ENCODE measurements at places on chromosomes 1 and 21.
A peak's percentile ranks its signal among the peaks of the same experiment; 100 is the strongest.

- DNase-seq: no peak
Observed at GRCh38 chr1:226100436-226101391, 38.2 kb downstream of the H3-3A start.

DNA sequence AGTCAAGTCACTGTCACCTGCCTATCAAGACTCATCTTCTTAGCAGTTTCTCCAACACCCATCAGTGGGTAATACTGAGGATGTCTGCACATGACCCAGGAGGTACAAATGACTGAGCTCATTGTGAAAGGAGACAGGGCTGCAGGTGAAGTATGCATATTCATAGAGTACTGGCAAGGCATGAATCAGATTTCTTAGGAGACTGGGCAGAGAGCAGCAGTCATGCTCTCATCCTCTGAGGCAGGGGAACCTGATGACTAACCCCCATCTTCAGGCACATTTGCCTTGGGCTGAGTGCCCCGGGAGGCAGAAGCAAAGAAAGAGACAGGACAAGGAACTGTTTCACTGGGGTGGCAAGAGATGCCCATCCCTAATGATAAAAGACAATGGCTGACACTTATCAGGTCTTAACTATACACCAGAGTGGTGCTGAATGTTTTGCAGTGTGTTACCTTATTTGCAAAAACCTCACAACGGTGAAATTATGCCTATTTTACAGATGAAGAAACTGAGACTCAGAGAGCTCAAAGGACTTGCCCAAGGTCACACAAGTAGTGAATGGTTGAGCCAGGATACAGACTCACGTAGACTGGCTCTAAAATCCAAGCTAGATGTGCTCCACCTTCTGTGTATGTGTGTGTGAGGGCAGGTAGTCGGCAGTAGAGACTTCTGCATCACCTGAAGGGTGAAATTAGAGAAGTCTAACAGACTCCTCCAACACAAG lies 9.2 kb upstream of the GRHL3 start:
- DNase-seq: peak; percentile 26

- DNase-seq: no peak
Observed at GRCh38 chr1:113106910-113107309, 33.9 kb downstream of the LRIG2 start.

DNA sequence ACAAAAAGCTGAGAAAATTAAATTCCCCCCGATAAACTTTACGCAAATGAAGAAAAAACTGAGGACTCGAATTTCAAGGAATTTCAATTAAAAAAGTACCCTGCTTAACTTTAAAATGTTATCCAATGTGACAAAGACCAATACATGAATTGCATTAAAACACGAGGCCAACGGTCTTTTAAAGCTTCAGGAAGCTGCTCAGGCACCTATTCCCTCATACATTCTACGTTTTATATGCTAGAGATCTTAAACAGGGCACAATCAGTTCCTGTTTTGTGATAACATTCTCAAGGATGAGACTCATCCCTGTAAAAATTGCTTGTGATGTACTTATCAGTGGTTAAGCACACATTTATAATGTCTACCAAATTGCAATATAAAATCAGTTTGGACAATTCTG lies 3.0 kb downstream of the YOD1 start:
- DNase-seq: no peak

DNA sequence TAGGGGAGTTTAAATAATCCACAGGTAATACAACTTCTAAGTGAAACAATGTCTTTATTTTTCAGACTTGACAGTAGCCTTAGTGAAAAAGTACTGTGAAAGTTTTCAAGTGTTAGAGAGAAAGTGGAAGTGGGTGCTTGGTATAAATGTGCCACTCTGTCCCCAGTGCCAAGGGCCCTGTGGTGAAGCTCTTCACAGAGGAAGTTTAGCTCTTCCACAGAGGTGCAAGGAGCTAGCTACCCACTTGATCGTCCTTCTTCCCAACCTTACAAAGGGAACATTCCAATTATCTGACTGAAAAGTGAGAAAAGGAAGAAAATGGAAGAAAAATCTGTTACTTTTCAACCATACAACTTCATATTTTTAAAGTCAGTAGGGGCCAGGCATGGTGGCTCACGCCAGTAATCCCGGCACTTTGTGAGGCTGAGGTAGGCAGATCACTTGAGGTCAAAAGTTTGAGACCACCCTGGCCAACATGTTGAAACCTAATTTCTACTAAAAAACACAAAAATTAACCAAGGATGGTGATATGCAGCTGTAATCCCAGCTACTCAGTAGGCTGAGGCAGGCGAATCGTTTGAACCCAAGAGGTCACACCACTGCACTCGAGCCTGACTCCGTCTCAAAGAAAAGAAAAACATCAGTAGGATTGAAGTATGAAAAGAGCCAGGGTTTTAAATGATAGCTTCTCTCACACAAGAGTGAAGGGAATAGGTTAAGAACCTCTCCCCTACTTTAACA lies 41.0 kb upstream of the PTPRC start:
- no peak for DNase-seq

- no peak for DNase-seq
Observed at GRCh38 chr1:48061162-48062136, 64.3 kb upstream of the TRABD2B start.

GRCh38 chr1:2523891-2524609 lies 2.3 kb downstream of the PANK4 start:
- DNase-seq: no peak

DNA sequence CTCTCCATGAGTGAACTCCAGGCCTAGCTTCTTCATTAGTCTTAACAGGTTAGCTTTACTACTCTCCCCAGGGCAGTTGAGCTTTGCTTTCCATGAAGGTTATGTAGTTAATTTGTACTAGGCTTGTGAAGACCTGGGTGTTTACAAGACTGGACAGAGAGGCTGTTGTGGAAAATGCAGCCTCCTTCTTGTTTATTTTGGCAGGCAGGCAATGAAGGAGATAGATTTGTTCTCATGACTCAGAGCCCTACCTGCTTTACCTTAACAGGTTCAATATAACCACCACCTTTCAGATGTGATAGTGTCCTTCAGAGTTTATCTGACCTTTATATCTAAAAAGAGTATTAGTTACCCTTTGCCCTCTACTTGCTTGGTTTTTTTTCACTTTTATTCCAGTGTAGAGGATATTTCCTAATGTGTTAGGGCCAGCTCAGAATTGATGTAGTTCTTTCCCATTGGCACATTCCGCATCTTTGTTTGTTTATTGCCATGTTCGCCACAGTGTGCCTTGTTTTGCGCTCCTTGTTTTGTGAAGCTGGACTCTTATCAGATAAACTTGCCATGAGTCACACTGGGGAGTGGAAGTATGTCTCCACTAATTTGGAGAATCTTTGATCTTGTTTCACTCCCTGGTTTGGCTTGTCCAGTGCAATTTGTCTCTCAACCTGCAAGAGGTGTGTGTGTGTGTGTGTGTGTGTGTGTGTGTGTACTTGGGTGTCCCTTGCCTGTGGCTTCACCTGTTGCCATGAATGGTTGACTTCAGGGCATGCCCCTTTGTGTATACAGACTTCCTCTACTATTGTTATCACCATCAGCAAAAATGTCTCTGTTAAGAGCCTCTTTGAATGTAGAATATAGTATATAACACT lies 87.4 kb upstream of the MACF1 start:
- DNase-seq: no peak

DNA sequence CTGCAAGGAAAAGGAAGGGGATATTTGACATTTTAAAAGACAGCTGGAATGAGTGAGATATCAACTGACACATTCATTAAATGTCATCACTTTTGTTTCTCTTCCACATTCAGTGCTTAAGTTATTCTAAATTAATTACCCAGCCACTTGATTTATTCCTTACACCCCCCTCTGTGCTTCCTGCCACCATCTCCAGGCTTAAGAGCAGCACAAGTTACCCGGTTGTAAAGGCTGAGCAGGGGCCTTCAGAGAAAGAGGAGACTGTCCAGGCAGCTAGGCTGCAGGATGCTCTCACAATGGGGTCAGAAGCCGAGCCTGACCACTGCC lies 71.4 kb downstream of the SYT6 start:
- DNase-seq: no peak

GRCh38 chr1:3469849-3470649 lies 15.6 kb downstream of the ARHGEF16 start:
- DNase-seq: no peak

- no peak for DNase-seq
Observed at GRCh38 chr1:31567956-31568570, 8.3 kb upstream of the TINAGL1 start.

DNA sequence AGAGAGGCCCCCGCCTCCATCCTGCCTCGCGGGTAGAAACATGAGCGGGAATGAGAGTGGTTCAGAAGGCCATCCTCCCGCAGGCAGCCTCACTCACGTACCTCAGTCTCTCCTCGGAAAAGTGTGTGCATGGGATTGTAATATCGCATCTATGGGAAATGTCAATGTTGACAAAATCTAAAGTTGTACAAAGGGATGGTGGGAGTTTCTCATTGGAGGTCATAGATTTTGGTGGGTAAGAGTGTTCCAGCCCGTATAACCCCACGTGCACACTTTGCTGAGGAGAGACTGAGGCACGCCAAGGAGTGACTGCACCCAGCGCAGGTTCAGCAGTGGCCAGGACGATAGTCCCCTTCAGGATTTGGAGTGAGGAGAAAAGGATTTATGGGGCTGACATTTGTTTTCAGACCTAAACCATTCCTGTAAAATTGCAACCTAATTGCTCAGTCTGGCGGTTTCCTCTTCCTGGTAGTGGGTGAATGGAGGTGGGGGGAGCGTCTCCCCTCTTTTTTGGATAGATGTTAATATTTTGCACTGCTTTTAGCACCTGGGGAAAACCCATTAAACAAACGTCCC lies 59.6 kb downstream of the GALNT2 start:
- DNase-seq: no peak

DNA sequence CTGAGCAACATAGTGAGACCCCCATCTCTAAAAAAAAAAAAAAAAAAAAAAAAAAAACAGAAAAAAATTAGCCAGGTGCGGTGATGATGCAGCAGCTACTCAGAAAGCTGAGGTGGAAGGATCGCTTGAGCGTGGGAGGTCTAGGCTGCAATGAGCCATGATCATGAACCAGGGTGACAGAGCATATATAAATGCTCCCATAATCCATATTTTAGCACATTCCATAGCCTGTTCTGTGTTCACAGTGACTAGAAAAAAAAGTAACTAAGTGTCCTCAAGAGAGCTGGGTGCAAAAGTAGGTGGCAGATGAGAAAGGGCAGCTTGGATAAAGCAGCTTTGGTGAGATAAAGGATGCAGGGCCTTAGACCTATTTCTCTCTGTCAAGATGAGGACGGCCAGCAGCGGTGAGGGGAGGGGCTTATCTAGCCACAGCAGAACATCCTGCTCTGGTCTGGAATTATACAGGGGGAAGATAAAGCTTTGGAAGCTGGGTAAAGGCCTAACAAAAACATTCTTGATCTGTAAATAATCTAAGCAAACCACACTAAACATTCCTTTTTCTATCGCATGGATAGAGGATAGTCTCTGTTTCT lies 205.3 kb downstream of the DAB1 start:
- no peak for DNase-seq

DNA sequence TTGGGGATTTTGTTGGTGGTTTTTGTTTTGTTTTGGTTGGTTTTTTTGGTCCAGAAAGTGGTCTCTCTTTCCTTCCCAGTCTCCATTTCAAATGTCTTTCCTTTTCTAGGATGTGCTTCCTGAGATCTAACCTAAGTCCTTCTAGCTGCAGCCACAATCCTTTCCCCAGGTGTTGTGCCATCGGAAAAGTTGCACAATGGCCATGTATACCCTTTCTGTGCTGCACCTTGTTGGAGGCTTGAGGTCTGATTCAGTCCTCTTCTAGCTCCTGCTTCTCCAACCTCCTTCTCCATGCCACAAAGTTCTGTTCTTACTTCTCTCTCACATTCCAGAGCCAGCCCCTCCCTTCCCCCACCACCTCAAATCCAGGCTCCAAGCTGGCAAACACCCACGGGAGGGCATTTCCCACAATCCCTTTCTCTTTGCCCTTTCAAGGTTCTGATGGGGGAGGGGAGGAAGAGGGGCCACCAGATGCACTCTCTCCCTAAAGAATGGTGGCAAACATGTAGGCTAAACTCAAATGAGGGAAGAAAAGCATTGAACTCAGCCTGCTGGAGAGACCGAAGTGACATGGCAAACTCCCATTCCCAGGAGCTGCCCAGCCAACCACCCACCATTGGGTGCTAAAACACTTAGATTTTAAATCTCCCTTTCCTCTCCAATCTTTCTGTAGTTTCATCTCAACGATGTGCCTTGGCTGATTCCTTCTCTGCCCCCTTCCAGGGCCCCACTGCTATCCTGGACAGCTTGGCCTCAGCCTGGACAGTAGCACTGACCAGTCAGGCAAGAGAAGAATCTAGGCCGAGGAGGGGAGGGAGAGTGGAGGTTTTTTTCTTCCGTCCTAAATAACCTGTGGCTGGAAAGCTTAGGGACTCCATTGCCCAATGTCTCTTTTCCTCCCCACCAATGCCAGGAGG lies 2.9 kb downstream of the KCNJ10 start:
- no peak for DNase-seq

- no peak for DNase-seq
Observed at GRCh38 chr1:47184090-47184821, 5.6 kb downstream of the PDZK1IP1 start.

DNA sequence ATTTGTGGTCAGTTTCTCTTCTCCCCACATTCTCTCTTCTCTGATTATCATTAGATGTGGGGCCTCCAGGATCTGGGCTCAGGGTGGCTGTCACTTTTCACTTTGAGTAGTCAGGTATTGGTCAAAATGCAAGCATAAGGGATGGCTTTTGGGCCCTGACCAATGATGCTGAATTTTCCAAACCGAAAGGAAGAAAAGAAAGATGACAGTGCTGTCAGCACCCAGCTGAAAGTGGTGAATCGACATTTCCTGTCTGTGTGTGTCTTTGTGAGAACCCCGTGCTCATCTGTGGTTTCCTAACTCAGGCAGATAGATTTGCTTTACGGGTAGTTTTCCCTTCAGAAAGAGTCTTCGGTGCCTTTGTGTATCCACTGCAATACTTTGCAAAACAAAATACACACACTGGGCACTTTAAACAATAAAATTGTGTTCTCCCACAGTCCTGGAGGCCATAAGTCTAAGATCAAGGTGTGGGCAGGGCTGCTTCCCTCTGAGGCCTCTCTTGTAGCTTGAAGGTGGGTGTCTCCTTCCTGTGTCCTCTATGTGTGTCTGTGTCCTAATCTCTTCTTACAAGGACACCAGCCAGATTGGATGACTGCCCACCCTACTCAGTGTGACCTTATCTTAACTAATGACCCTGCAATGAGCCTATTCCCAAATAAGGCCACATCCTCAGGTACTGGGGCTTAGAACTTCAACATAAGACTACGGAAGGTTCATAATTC lies 274.8 kb upstream of the AJAP1 start:
- DNase-seq: no peak

DNA sequence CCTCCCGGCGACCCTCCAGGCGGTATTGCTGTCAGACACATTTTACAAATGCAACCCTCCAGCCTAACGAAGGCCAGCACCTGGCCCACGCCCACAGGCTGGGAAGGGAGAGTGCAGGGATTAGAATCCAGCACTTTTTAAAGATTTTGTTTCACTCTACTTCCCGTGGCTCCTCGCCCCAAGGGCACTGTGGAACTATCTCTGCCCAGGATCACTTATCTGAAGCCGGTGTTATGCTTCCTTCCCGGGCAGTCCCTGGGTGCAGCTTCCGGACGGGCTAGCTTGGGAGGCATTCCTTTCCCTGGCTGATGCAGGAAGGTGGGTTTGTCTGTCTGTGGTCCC lies 35.8 kb downstream of the CCN1 start:
- no peak for DNase-seq

GRCh38 chr21:43575473-43575844 lies 83.8 kb downstream of the HSF2BP start:
- DNase-seq: no peak

- DNase-seq: no peak
Observed at GRCh38 chr1:108209456-108210108, 9.4 kb upstream of the SLC25A24 start.

- DNase-seq: no peak
Observed at GRCh38 chr1:42831273-42831672, 14.1 kb upstream of the SVBP start.

- peak; percentile 12 for DNase-seq
Observed at GRCh38 chr1:147700042-147701006, 30.0 kb upstream of the ACP6 start.
